ENCODE measurements at places on chromosomes 3 and 15. TPM values are rescaled to one million over a fixed set of nuclear protein-coding genes. Genes with fewer than 3 reads are reported as not detected.

The WDR53 gene
- total RNA-seq, result 5.8 TPM

The IMPG2 gene
- 0.59 TPM for total RNA-seq

The ZIC1 gene
- total RNA-seq, result not detected

The ITGA11 gene
- 52.5 TPM for total RNA-seq

The MEX3B gene
- 10.5 TPM for total RNA-seq

The DUSP7 gene
- 5.9 TPM for total RNA-seq

The SGO1 gene
- 4.9 TPM for total RNA-seq

The EPM2AIP1 gene
- 20.9 TPM for total RNA-seq

The GOLGA8S gene
- total RNA-seq, result not detected

The AHSG gene
- total RNA-seq, result under 0.01 TPM

The RPL29 gene
- 572 TPM for total RNA-seq

The HACL1 gene
- total RNA-seq, result 14.6 TPM

The ATP2B2 gene
- not detected for total RNA-seq

The LYZL4 gene
- total RNA-seq, result not detected

The MANF gene
- total RNA-seq, result 230 TPM

The RTP3 gene
- not detected for total RNA-seq

The IL5RA gene
- total RNA-seq, result not detected

The CD80 gene
- total RNA-seq, result under 0.01 TPM

The NISCH gene
- 113 TPM for total RNA-seq

The PLS1 gene
- 2.7 TPM for total RNA-seq

The BOC gene
- 2.4 TPM for total RNA-seq

The PIGZ gene
- 2.7 TPM for total RNA-seq

All from smooth muscle cell of the umbilical artery (primary cell).